Dermis lymphatic vessel endothelial cell (primary cell): ENCODE measurements at places on chromosomes 13 and 19. TPM values are rescaled to one million over a fixed set of nuclear protein-coding genes. Genes with fewer than 3 reads are reported as not detected.

RFPL4A gene
- total RNA-seq: 0.87 TPM in 1 of 2 replicates, not detected in the other

TGFBR3L gene
- total RNA-seq: 0.22 TPM in 1 of 2 replicates, not detected in the other

VSTM2B gene
- not detected in 2 replicates for total RNA-seq

VSTM1 gene
- total RNA-seq: not detected in 2 replicates

ZNF470 gene
- total RNA-seq: 3.7 and 5.1 TPM in 2 replicates

PGLYRP1 gene
- total RNA-seq: not detected in 2 replicates

C19orf38 gene
- 0.11 TPM in 1 of 2 replicates, not detected in the other for total RNA-seq

PTGIR gene
- 0.11 TPM in 1 of 2 replicates, not detected in the other for total RNA-seq

DLEU7 gene
- total RNA-seq: not detected in 2 replicates

CD22 gene
- total RNA-seq: 0.11 and 0.26 TPM in 2 replicates

MBD3L3 gene
- total RNA-seq: not detected in 2 replicates

SULT2A1 gene
- total RNA-seq: not detected in 2 replicates

LTBP4 gene
- 19.9 and 21.7 TPM in 2 replicates for total RNA-seq

FAM216B gene
- total RNA-seq: not detected in 2 replicates

SOX1 gene
- not detected in 2 replicates for total RNA-seq

RGL3 gene
- 0.87 and 1.6 TPM in 2 replicates for total RNA-seq

MYO16 gene
- total RNA-seq: under 0.01 TPM in 1 of 2 replicates, not detected in the other

PNMA8A gene
- total RNA-seq: 0.52 TPM in 1 of 2 replicates, not detected in the other

FFAR3 gene
- total RNA-seq: not detected in 2 replicates

ZSCAN5C gene
- not detected in 2 replicates for total RNA-seq

NCLN gene
- total RNA-seq: 23.4 and 24.1 TPM in 2 replicates

KLK2 gene
- not detected in 2 replicates for total RNA-seq

MICOS13 gene
- total RNA-seq: 26.2 and 71.1 TPM in 2 replicates

ARID3A gene
- total RNA-seq: 4.7 and 5.6 TPM in 2 replicates

ZNF541 gene
- total RNA-seq: 0.22 and 0.77 TPM in 2 replicates

ZNF793 gene
- 0.22 and 0.86 TPM in 2 replicates for total RNA-seq
